ENCODE measurements at places on chromosomes 1 and 21.

DNA sequence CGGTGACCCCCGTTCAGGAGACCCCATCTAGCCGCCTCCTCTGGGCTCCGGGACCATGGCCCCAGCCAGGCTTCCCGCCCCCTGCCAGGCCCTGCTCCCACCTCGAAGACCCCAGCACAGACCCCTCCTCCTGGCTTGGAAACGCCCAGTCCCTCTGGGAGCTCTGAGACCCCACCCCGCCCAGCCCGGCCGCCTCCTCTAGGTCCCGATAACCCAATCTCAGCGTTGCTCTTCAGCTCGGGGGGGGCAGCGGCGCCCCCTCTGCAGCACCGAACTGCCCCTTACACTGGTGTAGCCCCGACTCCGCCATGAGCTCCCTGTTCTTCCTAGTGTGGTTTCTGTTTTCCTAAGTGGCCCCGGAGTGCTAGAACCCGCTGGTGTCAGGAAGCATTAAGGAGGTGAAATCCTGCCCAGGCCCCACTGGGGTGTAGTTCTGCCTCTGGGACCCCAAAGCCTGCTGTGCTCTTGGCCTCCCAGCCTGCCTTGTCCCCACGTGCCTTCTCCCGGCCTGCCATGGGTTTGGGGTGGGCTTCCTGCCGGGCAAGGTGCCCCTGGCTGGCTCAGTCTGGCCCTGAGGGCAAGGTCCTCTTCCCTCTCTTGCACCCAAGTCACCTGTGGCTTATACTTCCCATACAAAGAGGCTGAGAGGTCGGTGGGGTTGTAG lies 10.7 kb upstream of the MMEL1 start:
- DNase-seq = no peak

DNA sequence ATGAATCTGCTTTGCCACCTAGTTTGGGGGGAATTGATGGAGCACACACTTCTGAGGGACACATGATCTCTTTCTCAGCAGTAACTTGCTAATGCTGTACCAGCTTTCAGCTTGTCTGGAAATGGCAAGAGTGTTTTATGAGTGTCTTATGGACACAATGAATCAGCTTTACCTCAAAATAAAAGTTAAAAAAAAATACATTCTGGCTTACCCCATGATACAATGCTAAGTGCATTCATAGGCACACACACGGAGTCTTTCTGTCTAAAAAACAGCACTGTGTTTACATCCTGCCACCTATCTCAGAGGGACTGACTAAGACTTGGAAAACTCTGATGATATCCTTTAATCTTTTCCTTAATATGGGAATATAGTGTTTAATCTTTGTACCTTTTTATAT lies 455.5 kb upstream of the ADAMTS5 start:
- DNase-seq = no peak

DNA sequence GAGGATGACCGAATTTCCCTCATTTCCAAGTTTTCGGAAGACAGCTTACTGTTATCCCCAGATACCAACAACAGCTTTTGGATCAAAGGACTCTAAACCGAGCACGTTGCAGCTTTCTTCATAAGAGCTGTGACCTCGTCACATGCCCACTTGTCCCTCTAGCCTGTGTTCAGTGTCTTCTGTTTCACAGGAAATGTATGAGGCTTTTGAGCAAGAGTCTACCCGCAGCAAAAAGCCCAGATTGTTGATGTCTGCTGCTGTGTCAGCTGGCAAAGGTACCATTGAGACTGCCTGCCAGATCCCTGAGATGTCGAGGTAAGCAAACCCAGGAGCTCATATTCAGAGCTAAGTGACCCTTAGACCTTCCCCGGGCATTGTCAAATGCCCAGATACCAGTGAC lies 24.1 kb downstream of the CHI3L2 start:
- DNase-seq = no peak

- DNase-seq = peak; percentile 60
These were observed 23.5 kb upstream of the RSBN1 start for GRCh38 chr1:113835686-113836290.

GRCh38 chr1:1165900-1166421 lies 7.7 kb upstream of the TTLL10 start:
- no peak for DNase-seq

GRCh38 chr1:29382851-29383745 lies 146.8 kb downstream of the PTPRU start:
- no peak for DNase-seq

DNA sequence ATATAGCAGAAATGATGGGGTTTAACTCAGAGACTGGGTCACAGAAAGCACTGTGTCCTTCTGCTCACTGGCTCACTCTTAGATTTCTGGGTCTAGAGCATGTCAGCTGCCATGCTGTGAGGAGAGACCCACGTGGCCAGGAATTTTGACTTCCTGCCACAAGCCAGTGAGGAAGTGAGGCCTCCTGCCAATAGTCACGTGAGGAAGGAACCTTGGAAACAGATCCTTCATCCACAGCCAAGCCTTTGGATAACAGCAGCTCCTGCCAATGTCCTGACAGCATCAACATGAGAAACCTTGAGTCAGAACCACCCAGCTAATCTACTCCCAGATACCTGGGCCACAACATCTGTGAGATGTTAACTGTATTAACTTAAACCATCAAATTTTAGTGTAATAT lies 114.5 kb upstream of the PLPPR5 start:
- no peak for DNase-seq

DNA sequence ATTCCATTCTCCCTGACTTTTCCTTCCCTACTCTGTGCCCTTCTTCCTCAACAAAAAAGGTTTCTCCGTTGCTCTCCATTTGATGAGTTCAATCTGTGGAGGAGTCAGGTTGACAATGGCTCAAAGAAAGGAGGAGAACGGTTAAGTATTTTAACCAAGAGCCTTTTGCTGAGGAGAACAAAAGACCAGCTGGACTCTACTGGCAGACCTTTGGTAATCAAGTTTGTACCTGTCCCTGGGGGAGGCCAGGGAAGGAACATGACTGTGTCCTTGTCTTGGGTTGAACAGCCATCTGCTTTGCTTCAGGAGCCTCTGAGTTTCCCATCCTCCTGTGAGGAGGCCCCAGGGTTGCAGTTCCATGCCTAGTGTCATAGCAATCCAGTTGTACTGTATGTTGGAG lies 29.9 kb downstream of the TTF2 start:
- no peak for DNase-seq

GRCh38 chr1:177287994-177288393 lies 117.2 kb downstream of the BRINP2 start:
- DNase-seq = no peak

DNA sequence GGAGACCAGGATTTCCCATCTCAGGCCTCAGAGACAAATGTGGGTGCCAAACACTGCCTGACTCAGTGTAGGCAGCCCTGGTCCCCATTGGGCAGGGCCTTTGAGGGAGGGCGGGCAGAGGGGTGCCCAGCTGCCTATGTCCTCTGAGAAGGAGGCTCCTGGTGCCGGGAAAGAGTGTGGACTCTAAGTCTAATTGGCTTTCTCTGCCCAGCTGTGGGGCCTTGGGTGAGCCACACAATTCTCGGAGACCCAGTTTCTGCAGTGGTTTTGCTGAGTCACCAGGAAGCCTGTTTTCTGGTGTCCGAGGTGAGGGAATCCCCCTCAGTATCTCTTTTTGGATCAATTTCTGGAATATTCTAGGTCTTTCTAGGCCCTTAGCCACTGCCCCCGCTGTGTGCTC lies 35.3 kb upstream of the ACTL8 start:
- peak; percentile 59 for DNase-seq

DNA sequence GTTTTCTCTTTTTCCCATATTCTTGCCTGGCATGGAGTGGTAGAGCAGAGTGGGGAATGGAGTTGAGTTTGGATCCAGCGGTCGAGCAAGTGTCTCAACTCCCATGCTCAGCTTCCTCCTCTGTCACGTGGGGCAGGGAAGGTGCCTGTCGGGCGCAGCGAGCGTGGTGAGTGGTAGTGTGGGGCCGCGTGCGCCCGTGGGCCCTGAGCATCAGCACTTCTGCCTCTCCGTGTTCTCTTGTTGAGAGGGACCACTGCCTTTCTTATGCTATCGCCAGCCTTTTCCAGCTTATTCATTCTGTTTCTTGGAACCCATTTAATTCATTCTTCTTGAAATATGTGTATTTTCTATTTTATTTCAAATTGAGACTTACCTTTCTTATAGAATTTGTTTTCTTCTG lies 65.1 kb downstream of the ADARB1 start:
- no peak for DNase-seq

GRCh38 chr21:35254006-35254764 lies 205.1 kb upstream of the RUNX1 start:
- DNase-seq = peak; percentile 57

DNA sequence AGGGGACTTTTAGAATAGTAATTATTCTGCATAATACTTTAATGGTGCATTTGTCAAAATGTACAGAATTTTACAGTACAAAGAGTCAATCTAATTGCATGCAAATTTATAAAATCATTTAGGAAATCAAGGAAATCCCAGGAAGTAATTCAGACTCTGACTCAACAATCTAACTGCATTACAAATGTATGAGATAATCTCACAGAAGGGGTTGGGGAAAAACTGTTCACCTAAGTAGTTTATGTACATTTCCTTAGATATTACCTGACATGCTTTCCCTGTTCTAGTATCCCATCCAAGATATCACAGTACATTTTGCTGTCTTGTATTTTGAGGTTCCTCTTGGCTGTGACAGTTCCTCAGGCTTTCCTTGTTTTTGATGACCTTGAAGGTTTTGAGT lies 4.7 kb downstream of the CRB1 start:
- DNase-seq = no peak

GRCh38 chr21:33022828-33023573 lies 2.7 kb upstream of the OLIG2 start:
- DNase-seq = no peak

DNA sequence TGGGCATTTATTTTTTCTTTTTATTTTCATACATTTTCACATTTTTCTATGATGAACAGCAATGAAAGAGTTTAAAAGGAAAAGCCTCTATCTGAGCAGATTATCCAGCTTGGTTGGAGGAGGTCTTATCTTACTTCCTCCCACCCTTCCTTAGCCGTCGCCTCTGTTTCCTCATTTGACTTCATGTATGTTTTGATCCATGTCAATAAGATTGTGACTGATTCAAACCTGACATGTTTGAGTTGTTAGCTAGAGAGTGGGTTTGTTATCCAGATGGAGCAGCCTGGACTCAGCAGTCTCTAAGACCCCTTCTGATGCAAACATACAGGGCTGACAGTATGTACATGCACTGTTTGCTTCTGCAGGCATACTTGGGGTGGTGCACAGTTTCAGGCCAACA lies 31.2 kb downstream of the MACO1 start:
- DNase-seq = no peak

DNA sequence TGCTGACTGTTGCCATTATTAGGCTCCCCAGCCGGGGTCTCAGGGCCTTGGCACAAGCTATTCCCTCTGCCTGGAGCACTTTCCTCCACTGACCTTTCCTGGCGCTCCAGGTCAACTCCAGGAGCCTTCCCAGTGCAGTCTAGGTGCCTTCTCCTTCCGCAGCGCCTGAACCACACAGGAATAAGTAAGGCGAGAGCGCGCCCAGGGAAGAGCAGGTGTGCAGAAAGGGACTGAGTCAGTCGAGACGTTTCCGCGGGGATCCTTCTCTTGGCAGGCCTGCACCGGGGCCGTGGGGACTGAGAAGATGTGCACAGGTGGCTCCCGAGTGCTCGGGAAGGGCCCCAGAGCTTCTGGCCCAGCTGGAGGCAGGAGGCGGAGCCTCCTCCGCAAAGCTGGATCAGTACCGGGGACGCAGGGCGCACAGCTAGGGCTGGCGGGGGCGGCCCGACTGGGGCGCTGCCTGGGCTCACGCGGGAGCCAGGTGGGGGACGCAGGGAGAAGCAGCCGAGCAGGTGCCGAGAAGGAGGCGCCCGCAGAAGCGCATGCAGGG lies 765 bp upstream of the BMP8A start:
- no peak for DNase-seq

DNA sequence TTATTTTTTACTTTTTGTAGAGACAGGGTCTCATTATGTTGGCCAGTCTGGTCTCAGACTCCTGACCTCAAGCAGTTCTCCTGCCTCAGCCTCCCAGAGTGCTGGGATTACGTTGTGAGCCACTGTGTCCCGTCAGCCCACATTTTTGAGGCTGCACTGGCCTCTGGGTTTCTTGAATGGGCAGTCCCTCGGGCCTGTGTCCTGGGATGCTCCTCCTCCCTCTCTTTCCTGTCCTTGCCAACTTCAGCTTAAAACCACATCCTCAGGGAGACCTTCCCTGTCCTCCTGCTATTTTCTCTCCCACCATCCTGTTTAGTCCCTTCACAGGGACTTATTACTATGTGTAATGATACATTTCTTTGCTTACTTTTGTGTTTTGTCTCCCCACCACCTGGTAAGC lies 31.4 kb upstream of the LYST start:
- DNase-seq = no peak

DNA sequence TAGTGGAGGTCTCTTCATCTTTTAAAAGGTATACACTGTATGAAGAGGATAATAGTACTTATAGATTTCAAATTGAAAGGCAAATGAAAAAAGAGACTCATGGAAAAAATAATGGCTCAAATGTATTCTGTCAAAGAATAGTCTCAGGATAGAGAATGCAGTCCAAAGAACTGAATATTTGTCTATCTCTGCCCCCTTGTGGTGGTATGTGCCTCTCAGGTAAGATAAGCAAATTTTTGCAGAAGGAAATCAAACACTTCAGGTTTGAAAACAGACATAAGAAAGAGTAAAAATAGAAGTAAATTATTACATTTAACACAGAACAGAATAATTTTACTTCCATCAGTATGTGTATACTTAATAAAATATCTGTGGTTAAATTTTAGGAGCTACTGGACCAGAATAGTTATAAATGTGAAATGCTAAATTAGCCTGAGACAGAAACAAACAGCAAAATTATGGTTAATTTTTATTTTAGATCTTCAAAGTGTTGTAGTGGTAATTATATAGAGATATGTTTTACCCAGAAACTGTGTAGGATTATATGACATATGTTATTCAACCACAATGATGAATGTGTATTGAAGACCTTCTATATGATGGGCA lies 164.4 kb upstream of the PALMD start:
- DNase-seq = peak; percentile 46

GRCh38 chr1:169129109-169129784 lies 22.8 kb downstream of the ATP1B1 start:
- no peak for DNase-seq

DNA sequence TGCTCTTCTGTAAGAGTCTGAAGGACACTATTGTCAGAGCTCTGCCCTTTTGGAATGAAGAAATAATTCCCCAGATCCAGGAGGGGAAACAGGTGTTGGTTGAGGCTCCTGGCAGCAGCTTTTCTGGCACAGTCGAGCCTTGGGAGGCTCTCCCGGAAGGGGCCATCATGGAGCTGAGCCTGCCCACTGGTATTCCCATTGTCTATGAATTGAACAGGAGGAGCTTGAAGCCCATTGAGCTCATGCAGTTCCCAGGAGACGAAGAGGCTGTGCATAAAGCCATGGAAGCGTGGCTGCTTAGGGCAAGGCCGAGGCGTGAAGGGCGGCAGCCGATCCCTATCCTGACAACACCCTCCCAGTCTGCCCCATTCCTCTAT lies 26.6 kb downstream of the UBE4B start:
- DNase-seq = no peak

DNA sequence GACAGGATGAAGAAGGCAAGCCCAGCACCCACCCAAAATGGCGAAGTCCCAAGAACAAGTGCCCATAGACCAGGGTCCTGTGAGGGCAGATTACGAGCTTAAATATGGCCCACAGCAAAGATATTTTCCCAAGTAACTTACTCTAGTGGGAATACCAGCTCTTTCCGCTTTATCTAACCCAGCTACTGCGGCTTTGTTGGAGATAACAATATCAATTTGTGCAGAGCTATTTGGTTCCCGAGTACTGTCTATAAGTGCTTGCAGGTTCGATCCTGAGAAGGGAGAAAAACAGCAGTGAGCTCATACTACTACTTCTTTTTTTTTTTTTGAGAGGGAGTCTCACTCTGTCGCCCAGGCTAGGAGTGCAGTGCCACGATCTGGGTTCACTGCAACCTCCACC lies 14.3 kb upstream of the DNAJC28 start:
- DNase-seq = no peak

Measured in GM03348 (cell line).